ENCODE measurements at places on chromosomes 6 and 20.

DNA sequence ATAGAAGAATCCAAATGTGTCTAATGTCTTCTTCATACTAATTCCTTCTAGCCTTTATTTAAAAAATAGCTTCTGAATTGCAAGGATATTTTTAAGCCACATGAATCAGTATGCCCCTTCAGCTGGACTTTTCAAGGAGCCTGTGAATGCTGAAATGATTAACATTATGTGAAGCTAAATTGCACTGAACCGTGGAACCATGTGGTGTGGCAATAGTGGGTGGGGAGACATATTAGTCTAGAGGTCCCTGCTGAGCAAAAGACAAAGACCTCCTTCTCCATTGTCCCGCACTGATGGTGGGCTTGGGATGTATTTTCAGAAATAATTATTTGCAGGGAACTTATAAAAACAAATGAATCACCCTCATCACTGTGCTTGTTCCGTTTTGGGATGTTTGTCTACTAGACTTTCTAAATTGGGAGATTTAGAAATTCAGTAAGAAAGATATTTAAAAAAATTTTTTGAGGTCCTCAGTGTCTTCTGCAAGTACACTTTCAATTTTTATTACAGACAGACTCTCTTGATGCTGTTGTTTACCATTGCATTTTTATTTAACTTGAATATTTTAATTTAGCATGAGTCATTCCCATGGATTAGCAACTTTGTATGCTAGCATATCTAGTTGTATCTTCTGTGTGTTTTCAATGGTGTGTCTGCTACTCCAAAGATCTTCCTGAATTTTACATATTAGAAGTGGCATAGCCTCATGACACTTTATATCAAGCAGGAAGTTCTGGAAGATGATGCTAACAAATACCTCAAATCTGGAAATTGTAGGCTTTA, 238.1 kb downstream of the LAMA2 start:
- no peak for DNase-seq

DNA sequence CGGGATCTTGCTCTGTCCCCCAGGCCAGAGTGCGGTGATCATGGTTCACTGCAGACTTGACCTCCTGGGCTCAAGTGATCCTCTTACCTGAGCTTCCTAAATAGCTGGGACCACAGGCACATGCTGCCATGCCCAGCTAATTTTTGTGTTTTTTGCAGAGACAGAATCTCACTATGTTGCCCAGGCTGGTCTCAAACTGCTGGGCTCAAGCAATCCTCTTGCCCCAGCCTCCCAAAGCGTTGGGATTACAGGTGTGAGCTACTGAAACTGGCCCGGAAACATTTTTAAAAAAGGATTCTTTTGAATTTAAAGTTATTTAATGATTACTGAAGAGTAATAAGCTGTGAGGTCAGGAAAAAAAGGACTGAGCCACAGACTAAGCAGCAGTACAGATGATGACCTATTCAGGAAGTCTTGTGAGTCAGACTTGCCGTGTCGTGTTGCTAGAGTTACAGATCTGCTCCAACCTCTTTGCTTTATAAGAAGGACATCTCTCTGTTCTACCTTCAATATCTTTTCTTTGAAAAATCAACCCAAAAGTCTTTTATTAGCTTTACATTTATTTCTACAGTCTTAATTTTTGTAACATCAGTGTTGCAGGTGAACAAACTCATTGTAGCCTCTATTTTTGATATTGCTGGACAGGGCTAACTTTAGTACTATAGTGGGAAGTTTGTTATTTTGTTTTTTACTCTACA, 108.7 kb downstream of the NCOA3 start:
- no peak for DNase-seq

DNA sequence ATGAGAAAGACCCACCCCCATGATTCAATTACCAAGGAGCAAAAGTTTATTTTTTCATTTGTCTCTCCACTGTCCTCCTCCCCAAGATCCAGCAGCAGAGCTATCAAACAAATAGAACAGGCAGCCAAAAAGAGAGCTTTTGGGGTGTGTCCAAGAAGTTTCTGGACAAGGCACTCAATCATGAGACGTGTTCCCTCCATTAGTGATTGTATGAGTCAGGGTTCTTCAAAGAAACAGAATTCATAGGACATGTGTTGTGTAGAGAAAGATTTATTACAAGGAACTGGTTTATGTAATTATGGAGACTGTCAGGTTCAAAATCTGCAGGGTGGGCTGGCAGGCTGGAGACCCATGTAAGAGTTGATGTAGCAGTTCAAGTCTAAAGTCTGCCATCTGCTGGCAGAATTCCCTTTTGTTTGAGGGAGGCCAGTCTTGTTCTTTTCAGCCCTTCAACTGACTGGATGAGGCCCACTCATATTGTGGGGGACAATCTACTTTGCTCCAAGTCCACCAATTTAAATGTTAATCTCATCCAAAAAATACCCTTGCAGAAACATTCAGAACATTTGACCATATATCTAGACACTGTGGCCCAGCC, 248.1 kb upstream of the OPRM1 start:
- no peak for DNase-seq

DNA sequence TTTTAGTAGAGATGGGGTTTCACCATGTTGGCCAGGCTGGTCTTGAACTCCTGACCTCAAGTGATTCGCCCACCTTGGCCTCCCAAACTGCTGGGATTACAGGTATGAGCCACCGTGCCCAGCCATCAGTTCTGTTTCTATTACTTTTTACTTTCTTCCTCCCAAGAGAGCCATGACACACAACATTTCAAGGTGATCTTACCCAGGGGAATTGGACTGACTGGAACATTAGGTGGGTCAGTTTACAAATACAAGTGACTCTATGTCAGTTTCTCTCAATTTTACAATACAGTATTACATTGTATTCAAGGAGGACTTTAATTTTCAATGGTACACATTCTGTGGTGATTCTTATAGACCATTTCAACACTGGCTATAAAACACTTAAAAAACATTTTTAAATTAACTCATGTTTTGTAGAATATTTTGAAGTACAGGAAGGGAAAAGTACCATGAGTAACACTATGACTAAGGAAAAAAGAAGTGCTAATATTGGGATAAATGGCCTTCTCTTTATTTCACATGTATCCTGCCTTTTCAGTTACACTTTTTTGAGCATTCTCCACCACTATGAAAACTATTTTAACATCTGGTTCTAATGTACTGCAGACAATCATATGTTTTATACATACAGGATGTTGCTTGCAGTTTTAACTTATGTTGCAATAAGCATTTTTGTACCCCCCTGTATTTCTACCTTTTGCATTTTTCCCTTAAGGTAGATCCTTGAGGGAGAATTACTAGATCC, 8.4 kb downstream of the TPBG start:
- no peak for DNase-seq

DNA sequence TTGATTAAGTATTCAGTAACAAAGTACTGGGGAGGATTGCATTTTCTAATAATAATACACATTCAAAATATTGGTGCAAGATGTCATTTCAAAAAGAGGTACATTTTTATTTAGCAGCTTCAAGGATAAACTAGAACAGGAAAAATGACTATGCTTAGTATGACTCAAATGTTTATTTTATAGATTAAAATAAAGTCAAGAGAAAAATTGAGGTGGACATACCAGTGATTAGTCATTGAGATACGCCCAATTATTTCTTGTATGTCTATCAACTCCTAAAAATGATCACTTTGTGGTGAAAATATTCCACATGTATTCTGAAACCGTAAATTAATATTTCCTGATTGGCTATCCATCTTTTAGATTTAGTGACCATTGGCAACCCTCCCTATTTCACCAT, 96.7 kb downstream of the PHF3 start:
- no peak for DNase-seq

- DNase-seq, result no peak
Observed at GRCh38 chr6:110609101-110609500, 132.7 kb upstream of the SLC22A16 start.

GRCh38 chr6:108838101-108838717, 10.0 kb upstream of the ARMC2 start:
- DNase-seq, result no peak

GRCh38 chr6:150286460-150286859, 82.4 kb upstream of the IYD start:
- DNase-seq, result no peak

Measured in urinary bladder (tissue), 4 donors.